COR-L47 (cell line): ENCODE measurements at places on chromosomes 5 and 9.

DNA sequence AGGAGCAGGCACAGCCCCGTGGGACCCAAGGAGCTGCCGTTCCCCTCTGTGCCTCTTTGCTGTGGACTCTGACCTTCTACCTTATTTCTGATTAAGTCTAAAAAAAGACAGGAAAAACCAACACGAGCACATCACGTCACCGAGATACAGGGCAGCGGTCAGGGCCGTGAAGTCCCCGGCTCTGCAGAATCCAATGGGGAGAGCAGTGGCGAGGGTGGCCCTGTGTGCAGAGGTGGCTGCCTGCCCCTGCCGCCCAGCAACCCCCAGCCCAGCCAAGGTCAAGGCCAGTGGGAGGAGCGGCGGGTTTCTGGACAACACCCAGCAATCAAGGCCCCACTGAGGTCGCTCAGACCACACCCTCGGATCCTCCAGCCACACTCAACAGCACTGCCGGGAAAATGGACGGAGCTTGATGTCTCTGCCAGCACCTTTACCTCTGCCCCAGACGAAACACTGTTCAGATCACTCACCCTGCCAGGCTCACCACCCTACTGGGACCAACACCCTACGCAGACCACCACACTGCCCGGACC is 32.7 kb upstream of the SLC9A3 start:
- no peak for DNase-seq

GRCh38 chr9:15693701-15694100 is 140.9 kb downstream of the CCDC171 start:
- no peak for DNase-seq

GRCh38 chr5:38265546-38266179 is 7.3 kb downstream of the EGFLAM start:
- peak; percentile 4 for DNase-seq

GRCh38 chr5:1468629-1469527 is 23.6 kb upstream of the SLC6A3 start:
- DNase-seq: no peak

DNA sequence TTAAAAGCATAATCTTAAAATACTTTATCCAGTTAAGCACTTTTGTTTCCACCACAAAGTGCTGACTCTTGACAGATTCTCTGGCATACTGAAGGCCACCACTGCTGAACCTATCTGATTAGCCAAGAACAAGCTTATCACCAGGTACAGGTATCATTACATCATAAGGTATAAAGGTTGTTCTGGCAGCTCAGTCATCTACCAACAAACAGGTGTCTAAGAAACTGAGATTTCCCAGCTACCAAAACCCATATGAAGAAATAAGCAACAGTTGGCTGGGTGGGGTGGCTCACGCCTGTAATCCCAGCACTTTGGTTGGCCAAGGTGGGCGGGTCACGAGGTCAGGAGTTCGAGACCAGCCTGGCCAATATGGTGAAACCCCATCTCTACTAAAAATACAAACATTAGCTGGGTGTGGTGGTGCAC is 5.0 kb downstream of the MTMR12 start:
- no peak for DNase-seq

DNA sequence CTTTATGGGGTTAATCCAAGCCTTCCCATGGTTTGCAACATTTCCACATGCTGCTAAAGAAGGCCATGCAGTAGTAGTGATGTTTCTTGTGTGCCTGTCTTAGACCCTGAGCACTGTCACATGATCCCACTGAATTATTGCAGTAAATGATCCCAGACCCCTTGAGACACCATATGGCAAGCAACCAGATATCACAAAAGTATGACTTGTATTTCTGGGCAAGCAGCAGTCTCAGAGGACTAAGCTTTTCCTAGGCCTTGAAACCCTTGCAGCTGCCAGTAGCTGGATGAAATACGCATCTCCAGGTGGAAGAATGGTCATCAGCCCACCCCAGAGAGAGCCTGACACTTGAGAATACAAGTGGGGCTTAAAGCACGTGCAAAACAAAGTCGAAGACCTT is 41.8 kb downstream of the CDO1 start:
- no peak for DNase-seq

- DNase-seq: no peak
Observed at GRCh38 chr9:124506931-124507879, at the start of gene NR5A1. Gene NR5A1 (minus strand): TSS chr9:124507399. CDS start chr9:124503395, 4,004 bp downstream.
